ENCODE measurements at places on chromosomes 4 and X.
A peak's percentile ranks its signal among the peaks of the same experiment; 100 is the strongest.

DNA sequence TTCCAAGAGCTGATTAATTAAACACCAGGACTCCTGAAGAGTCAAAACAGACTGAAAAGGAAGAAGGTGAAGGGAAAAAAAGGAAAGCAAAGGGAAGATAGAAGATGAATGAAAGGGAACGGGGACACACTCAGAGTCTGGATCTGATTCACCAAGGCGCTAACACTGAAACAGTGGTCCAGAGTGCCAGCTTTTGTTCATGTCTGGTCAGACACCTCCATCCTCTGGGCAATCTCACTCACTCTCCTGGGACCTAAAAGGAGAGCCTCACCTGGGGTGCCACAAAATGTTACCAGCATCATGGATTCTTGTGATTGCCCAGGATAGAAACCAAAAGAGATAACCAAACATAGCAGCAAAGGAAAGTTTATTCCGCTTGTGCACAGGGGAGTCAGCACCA lies 120.3 kb upstream of the AFF2 start:
- no peak for DNase-seq

DNA sequence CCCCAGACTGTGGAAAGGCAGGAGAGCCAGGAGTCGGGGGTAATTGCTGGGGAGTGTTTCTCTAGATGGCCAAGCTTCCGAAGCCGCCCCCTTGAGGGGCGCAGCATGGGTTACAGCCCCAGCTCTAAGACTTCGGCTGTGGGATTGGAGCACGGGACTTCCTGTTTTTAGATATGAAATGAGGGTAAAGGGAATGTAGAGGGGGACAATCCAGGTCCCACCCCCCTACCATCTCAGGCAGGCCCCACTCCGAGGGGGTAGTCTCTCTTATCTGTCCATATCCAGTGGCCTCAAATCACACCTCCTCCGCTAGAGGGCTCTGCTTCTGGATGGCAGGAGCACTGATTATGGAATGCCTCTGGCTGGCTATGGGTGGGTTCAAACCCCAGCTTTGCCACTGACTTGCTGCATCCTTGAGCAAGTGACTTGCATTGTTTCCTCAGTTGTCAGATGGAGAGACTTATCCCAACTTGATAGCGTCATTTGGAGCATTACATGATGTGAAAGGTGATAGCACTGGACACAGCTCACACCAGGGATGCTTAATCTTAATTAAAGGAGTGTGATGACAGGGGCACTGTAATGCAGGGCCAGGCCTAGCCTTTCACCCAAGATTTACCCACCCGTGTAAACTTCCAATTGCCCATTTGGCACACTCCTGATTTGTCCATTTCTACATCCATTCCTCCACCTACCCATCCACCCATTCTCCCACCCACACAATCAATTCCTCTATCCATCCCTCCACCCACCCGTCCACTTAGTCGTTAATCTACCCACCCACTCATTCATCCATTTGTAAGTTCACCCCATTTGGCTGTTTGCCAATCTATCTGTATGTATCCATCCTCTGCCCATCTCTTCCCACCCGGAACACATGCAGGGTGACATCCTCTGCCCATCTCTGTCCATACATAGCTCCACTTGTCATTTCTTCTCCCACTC lies 848 bp upstream of the KCND1 start:
- DNase-seq, result peak; percentile 57

DNA sequence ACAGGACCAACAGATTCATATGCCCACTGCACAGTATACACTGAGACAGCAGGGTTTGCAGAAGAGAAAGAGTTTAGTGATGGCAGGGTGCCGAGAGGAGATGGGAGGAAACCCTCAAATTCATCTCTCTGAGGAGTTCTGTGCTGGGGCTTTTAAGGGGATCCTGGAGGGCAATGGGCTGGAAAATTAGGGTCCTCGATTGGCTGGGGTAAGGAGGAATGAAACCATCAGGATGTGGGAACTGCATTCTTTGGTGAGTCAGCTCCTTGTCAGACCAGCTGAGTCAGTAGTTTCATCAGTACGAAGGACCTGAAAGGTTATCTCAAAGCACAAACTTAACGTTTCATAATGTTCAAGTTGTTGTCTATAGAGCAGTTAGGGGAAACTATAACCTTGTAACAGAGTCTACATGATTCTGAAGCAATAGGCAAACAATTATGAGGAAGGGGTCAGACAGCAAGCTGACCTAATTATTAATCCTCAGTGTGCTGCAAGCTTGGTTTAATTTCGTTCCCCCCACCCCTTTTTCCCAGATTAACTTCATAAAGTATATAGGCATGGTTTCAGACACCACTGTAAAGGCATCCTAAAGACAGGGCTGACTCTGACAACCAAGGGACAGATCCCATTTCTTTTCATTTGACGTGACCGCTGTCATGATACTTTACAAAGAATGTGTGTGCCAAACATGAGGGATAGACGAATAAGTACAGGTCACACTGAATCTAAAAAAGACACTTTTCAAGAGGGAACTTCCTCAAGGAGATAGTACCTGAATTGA lies 1.5 kb upstream of the MSMO1 start:
- peak; percentile 89 for DNase-seq

DNA sequence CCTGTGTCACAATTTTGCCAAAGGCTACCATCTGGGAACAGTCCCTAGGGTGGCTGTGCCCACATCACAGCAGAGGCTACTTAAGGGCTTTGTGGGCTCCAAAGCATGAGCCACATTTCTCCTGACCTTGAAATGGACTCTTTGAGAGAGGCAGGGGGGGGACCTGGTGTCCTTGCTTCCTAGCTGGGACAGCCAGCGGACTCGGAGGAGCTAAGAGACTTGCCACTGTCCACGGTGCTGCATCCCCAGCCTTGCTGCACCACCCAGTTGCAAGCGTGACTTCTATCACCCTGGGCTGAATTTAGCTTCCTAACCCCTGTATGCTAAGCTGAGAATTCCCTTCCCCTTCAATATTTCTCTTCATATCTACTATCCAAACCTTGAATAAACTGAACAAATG lies 99.0 kb downstream of the PHKA2 start:
- no peak for DNase-seq

- DNase-seq, result peak; percentile 9
Observed at GRCh38 chr4:173119818-173120217, 48.8 kb upstream of the GALNT7 start.

- DNase-seq, result no peak
Observed at GRCh38 chr4:45358573-45359506, 632.5 kb upstream of the GNPDA2 start.

- DNase-seq, result no peak
Observed at GRCh38 chrX:20284992-20285391, 18.3 kb upstream of the RPS6KA3 start.

DNA sequence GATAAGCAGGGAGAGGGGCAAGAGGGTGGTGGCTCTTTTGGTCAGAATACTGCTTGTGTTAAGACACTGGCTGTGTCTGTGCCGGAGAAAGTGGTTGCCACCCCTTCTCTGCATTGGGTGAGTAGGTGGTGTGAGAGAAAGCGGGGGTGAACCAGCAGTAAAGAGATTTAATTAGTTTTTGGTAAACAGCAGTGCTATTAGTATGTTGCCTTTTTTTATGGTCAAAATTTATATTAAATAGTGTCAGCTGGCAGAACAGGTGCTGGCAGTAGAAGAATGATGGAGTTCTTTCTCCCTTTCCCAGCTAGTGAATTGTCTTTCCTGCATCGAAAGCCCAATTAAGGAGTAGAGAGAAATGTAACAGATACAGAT lies 181.6 kb downstream of the LARP7 start:
- DNase-seq, result peak; percentile 11

- DNase-seq, result no peak
Observed at GRCh38 chrX:39689376-39690104, 408.2 kb downstream of the BCOR start.

DNA sequence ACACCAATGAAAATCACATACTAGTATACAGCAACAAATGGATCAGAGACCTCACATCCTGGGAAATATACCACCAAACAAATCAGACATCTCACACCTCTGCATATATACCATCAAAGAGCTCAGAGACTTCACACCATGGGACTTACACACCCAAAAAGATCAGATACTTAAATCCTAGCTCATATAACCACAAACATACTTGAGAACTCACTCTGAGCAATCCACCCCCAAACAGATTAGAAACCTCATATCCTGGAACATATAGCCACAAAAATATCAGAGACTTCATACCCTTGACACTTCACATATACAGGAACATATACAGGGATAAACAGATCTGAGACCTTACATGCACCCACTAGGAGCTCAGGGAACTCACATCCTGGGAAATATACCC lies 32.1 kb downstream of the SUV39H1 start:
- no peak for DNase-seq

- DNase-seq, result no peak
Observed at GRCh38 chr4:110634350-110635162, 11.7 kb upstream of the PITX2 start.

DNA sequence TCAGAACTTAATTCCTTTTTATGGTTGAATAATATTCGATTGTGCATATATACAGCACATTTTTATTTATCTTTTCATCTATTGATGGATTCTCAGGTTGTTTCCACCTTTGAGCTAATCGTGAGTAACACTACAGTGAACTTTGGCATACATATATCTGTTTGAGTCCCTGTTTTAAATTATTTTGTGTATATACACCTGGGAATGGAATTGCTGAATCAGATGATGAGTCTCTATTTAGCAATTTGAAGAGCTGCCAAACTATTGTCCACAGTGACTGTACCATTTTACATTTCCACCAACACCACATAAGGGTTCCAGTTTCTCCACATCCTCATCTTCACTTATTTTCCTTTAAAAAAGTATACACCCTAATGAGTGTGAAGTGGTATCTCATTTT lies 166.2 kb upstream of the FGF13 start:
- DNase-seq, result no peak

GRCh38 chrX:129641941-129642340 lies 12.8 kb downstream of the APLN start:
- DNase-seq, result peak; percentile 36

DNA sequence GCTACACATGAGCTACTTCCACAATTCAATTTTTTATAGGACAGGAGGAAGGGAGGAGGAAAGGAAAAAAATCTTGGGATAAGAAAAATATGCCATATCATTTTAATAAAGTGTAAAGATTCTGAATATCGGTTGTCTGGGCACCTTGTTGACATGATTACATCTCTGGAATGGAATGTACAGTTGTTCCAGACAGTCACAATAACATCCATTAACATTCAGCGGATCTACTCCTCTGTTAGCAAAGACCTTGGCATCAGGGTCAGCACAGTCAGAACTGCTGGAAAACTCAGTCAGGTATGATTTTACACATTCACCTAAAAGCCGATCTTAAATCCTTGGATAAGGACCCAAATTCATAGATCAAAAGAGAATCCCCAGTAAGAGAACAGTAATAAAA lies 85.4 kb upstream of the ARMCX2 start:
- no peak for DNase-seq

DNA sequence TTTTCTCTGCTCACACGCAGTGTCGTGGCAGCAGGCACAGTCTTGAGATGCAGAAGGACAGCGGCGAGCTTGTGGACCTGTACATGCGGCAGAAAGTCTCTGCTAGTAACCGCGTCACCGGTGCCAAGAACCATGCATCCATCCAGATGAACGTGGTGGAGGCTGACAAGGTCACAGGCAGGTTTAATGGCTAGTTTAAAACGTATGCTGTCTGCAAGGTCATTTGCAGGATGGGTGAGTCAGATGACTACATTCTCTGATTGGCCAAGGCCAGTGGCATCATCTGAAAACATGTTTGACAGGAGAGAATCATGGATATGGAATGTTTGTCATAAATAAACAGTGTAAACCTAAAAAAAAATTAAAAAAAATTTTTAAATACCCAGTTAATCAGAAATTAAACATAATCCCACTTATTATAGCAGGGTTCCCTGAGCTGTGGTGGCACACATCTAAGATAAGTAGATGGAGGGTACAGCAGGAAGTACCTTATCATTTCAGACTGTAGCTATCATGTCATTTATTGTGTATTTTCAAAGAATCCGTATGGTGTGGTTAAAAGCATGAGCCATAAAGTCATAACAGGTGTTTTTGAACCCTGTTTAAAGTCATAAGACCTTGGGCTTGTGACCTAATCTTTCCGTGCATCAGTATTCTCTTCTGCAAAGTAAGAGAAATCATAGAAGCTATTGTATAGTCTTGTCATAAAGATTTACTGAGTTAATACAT lies 7.5 kb upstream of the BMP2K start:
- DNase-seq, result peak; percentile 57

DNA sequence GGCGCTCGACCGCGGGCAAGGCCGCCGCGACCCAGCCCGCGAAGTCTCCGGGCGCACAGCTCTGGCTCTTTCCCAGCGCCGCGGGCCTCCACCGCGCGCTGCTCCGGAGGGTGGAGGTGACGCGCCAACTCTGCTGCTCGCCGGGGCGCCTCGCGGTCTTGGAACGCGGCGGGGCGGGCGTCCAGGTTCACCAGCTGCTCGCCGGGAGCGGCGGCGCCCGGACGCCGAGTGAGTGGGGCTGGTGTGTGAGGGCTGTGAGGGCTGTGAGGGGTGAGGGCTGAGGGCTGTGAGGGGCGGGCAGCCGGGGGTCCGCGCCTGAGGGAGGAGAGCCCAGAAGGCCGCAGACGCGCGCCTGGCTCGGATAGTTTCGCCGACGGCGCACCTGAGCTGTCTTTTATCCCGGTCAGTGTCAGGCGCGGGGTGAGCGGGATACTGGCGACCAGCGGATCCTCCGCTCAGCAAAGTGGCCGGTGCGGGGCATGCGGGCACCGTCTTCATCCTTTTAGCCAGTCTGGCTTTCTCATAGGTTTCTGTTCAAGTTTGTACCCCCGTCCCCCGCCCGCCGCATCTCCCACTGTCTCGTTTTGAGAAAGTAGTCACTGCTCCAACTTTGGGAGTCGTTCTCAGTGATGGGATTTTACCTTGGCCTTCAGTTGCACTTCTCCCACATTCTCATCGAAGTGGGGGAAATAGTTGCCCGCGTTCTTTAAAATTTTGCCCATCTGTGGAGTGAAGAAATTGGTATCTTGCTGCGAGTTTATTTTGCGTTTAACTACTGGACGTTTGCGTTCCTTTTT lies 586 bp downstream of the HERC5 start:
- peak; percentile 34 for DNase-seq

DNA sequence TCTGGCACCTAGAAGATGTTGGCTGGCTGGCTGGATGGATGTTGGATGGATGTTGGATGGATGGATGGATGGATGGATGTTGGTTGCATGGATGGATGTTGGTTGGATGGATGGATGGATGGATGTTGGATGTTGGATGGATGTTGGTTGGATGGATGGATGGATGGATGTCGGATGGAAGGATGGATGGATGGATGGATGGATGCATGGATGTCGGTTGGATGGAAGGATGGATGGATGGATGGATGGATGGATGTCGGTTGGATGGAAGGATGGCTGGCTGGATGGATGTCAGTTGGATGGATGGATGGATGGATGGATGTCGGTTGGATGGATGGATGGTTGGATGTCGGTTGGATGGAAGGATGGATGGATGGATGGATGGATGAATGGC lies 96.7 kb downstream of the PSAPL1 start:
- no peak for DNase-seq

DNA sequence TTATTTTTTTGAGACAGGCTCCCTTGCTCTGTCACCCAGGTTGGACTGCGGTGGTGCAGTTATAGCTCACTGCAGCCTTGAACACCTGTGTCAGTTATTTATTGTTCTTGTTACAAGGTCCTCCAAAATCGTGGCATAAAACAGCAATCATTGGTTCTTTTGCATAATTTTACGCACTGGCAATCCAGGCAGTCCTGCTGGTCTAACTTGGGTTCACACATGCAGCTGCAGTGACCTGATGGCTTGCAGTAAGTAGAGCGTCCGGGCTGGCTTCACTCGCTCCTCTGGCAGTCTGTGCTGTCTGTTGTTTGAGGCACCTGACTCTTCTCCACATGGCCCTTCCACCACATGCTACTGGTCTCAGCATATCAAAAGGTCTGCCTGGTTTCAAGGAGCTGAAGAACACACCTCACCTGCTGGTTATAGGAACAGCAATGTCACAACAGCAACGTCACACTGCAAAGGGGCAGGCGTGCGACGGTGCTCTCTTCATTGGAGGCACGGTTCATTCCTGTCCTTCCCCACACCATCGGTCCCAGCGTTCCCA lies 894.6 kb downstream of the TRIML1 start:
- no peak for DNase-seq

Measured in choroid plexus epithelial cell (primary cell).